Panc1 (cell line): ENCODE measurements at places on chromosomes 7 and 10.

GRCh38 chr10:29658984-29659965, 24.5 kb upstream of the SVIL start:
- peak; percentile 94 for DNase-seq

GRCh38 chr10:78529262-78529661, 495.6 kb downstream of the RPS24 start:
- no peak for DNase-seq

GRCh38 chr10:101834341-101834740, 9.3 kb downstream of the KCNIP2 start:
- DNase-seq, result no peak

DNA sequence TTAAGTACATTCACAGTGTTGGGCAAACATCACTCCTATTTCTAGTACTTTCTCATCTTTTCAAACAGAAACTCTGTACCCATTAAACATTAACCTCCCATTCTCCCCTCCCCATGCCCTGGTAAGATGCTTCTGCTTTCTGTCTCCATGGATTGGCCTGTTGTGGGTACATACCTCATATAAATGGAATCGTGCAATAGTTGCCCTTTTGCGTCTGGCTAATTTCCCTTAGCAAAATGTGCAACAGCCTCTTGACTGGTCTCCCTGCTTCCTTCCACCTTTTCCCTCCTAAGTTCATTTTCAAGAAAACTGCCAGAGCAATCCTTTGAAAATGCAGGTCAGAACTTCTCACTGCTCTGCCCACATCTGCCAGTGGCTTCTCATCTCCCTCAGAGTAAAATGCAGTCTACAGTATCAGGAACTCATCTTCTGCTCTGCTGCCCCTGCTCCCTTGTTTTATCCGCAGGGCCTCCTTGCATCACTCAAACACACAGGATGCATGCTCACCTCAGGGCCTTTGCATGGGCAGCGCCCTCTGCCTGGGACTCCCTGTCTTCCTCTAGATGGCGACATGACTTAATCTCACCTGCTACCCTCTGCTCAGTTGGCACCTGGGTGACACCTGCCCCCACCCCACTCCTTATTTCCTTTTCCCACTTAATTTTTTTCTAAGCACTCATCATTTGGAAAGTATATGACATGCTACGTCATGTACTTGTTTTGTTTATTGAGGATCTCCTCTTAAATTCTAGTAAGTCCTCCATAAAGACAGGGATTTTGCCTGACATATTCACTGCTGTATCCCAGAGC, 44.3 kb upstream of the ECHDC3 start:
- no peak for DNase-seq

DNA sequence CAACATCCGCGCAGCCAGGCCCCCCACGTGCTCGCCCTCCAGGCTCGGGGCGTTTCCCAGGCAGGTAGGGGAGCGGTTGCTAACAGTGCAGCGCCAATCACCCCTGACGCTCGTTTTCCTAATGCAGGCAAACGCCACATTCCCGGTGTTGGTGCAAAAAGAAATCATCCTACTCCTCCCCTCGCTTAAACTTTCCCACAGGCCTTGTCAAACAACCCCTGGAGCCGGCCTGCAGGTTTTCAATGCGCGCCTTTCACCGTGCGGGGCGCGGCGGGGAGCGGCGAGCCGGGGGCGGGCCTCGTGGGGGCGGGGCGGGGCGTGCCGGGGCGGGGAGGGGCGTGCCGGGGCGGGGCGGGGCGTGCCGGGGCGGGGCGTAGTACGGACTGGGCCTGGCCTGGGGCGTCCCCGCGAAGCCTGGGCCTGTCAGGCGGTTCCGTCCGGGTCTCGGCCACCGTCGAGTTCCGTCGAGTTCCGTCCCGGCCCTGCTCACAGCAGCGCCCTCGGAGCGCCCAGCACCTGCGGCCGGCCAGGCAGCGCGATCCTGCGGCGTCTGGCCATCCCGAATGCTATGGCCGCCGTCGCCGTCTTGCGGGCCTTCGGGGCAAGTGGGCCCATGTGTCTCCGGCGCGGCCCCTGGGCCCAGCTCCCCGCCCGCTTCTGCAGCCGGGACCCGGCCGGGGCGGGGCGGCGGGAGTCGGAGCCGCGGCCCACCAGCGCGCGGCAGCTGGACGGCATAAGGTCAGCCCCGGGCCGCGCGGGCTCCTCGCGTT, at the start of gene ECHDC3:
Gene ECHDC3 (plus strand): TSS at position 374 of the 770 bp plus-strand sequence. CDS start 195 bp downstream, at position 569.
- no peak for DNase-seq

- no peak for DNase-seq
Observed at GRCh38 chr7:92150450-92151017, 16.3 kb upstream of the CYP51A1 start.

DNA sequence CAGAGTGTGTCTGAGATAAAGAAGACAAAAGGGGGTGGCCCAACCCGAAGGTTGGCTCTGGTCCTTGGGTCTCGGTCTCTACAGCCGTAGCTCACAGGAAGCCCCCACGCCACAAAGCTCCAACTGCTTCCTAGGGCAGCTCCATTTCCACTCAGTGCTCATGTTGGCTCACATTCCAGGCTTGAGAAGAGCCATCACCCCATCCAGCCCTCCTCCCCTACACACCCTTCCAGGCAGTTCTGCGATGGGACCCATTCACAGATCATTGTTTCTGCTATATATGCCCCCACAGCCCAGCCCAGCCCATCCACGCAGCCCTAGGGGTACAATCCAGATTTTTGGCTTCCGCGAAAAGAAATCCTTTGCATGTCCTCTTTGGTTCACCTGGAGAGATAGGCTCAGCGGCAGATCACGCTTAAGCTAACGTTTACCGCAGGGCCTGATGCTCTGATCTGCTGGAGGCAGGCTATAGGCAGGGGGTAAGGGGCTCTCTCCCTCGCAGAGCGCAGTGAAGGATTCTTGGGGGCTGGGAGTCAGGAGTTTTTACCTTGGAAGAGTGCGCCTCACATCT, 6.2 kb upstream of the HOXA11 start:
- DNase-seq, result no peak

DNA sequence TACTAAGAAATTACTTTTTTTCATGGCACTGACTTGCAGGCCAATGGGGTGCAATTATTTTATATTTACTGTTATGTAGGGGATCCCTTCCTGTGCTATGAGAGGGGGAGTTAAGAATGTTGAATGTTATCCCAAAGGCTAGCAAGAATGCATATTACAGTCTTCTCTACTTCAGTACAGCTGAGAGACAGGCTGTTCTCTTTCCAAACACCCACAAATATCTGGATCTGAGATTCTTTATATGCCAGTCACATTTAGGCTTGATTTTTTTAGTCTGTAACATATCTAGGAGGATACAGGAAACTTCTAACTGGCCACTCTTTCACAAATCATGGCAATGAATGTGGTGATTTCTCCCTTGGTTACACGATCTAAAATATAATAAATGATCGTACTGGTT, 266.4 kb upstream of the FZD8 start:
- no peak for DNase-seq
